ENCODE measurements at places on chromosomes 16 and 17.
A peak's percentile ranks its signal among the peaks of the same experiment; 100 is the strongest.

DNA sequence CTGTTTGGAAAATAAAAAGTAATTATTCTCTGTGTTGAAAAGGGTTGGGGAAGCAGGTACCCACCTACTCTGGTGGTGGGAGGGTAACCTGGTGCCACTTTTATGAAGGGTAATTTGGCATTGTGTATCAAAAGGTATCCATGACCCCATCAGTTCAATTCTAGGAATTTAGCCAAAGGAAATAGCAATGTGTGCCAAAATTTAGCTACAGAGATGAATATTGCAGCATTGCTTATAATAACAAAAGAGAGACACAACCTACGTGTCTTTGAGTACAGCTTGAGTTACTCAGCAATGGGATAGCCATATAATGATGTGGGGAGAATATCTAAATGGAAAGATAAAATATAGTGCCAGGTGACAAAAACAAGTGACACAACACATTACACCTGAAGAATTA, 170.7 kb downstream of the NTN1 start:
- peaks cover 2% of the 10 kb centered on the region for H3K4me1 ChIP-seq
- H3K4me3 ChIP-seq, result no peak overlapping the region
- no peaks in the 10 kb centered on the region for H3K36me3 ChIP-seq
- no peak overlapping the region for H3K27ac ChIP-seq

- no peak for DNase-seq
- H3K27me3 ChIP-seq, result no peaks in the 10 kb centered on the region
- peaks cover 28% of the 10 kb centered on the region for H3K36me3 ChIP-seq
- peaks cover 12% of the 10 kb centered on the region for H3K4me1 ChIP-seq
These were observed 9.0 kb upstream of the PHKG2 start for GRCh38 chr16:30738984-30739951.

DNA sequence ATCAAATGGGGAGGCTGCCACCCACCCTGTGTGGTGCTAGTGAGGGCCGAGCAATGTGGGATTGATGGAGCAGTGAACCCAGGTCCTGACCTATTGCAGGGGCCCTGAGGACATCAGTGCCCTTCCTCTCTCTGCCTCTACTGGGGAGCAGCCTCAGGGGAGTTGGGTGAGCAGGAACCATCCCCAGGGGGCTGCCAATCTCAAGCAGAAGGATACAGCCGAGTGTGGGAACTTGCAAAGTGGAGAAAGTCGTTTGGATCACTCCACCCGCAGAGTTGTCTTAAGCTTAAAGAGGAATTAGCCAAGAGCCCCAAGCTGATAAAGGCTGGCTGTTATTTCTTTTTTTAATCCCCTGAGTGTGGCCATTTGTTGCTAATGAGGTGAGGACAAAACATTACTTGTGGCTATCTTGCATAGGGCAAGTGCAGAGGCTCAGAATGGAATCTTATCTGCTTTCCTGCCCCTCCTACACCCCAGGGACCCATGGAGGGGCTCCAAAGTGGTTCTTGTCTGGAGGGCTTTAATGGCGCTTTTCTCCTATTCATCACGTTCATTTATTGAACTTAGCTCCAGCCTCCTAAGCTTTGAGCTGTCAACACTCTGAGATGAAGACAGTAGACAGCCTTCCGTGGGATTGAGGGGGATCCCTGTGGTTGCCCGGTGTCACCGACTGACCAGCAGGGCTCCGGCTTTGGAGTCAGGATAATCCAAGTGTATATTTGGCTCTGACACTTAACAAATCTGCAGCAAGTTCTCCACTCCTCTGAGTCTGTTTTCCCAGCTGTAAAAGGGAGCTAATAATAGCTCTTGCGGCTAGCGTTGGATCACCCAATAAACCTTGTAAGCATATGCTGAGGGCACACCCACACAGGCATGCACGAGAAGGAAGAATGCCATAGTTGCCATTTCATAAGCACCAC, 45.1 kb downstream of the MYH11 start:
- no peak overlapping the region for H3K27ac ChIP-seq
- peaks cover 15% of the 10 kb centered on the region for H3K27me3 ChIP-seq
- H3K4me1 ChIP-seq, result no peaks in the 10 kb centered on the region
- H3K36me3 ChIP-seq, result peaks cover 3% of the 10 kb centered on the region
- no peak for DNase-seq
- no peak overlapping the region for H3K4me3 ChIP-seq

DNA sequence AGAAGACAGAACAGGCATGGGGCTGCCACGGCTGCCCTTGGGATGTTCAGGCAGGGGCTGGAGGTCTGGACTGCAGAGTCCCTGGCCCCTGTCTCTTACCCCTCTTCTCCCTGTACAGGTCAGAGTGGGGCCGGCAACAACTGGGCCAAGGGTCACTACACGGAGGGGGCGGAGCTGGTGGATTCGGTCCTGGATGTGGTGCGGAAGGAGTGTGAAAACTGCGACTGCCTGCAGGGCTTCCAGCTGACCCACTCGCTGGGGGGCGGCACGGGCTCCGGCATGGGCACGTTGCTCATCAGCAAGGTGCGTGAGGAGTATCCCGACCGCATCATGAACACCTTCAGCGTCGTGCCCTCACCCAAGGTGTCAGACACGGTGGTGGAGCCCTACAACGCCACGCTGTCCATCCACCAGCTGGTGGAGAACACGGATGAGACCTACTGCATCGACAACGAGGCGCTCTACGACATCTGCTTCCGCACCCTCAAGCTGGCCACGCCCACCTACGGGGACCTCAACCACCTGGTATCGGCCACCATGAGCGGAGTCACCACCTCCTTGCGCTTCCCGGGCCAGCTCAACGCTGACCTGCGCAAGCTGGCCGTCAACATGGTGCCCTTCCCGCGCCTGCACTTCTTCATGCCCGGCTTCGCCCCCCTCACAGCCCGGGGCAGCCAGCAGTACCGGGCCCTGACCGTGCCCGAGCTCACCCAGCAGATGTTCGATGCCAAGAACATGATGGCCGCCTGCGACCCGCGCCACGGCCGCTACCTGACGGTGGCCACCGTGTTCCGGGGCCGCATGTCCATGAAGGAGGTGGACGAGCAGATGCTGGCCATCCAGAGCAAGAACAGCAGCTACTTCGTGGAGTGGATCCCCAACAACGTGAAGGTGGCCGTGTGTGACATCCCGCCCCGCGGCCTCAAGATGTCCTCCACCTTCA, 11.7 kb downstream of the TUBB3 start:
- peaks cover 6% of the 10 kb centered on the region for H3K27me3 ChIP-seq
- peaks cover 8% of the 10 kb centered on the region for H3K4me1 ChIP-seq
- H3K36me3 ChIP-seq, result peaks cover 2% of the 10 kb centered on the region
- DNase-seq, result no peak
- no peak overlapping the region for H3K27ac ChIP-seq

DNA sequence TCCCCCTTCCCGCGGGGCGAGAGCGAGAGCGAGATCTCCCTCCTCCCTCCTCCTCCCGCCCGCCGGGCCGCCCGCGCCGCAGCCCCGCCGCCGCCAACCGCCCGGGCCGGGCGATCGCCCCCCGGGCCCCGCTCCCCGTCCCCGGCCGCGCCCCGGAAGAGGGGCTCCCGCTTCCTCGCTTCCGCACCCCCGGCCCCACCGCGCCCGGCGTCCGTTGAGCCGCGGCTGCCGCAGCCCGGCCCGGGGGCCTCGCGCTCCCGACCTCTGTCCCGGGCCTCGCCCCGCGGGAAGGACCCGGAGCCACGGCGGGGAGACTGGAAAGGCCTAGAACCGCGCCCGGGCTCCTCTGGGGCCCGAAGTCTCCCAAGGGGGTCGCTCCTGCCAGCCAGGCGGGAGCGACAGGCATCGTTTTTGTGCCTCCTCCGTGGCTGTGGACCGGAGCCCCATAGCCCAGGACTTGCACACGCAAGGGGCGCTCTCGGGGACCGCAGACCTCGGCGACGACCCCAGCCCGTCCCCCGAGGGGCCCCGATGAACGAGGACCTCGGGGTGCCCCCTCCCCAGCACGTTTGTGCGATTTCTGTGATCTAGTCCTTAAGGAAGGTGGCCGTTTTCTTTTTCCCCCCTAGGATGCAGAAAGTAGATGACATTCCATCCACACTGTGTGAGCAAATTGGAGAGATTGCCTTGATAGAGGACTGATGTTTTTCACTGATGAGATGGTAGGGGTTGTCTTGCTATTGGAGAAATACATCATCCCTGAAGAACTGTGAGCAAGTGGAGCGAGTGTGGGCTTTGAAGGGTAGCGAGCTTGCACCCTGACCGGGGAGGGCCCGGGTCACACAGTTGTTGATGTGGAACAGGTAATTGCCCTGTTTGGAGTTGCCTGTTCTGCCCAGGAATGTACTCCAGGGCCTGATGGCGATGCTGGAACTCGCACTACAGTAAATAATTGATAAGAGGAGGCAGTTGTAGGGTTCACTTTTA, 611 bp downstream of the BANP start:
- peak; percentile 32 for DNase-seq
- peaks cover 4% of the 10 kb centered on the region for H3K27me3 ChIP-seq
- H3K4me1 ChIP-seq, result peaks cover 40% of the 10 kb centered on the region
- H3K36me3 ChIP-seq, result peaks cover 5% of the 10 kb centered on the region
- peak overlapping the region; percentile 97 for H3K27ac ChIP-seq

- H3K27me3 ChIP-seq, result no peaks in the 10 kb centered on the region
- no peak for DNase-seq
- no peak overlapping the region for H3K27ac ChIP-seq
- H3K4me3 ChIP-seq, result no peak overlapping the region
These were observed 98.1 kb downstream of the CDH11 start for GRCh38 chr16:65023802-65024201.

DNA sequence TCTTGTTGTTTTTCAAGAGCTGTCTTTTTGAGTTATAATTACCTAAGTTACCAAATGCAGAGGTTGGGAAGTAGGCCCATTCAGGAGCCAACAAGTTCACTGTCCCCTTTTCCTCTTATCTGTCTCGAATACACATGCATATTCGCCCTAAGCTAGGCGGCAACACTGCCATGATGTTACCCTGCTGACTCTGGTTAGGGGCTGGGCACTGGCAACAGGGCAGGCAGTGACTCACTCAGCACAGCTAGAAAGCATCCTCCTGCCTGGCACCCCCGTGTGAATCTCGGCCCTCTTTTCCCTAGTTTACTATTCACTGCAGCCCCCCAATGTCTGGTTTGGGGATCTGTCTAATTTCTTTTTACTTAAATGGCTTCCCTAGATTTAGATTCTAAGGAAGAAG, 13.8 kb downstream of the DBF4B start:
- H3K27ac ChIP-seq, result no peak overlapping the region
- peaks cover 13% of the 10 kb centered on the region for H3K36me3 ChIP-seq
- no peaks in the 10 kb centered on the region for H3K4me1 ChIP-seq
- DNase-seq, result no peak
- no peaks in the 10 kb centered on the region for H3K27me3 ChIP-seq

GRCh38 chr16:23835390-23836077, at the start of gene PRKCB:
Gene PRKCB (plus strand): TSS chr16:23835983.
- H3K4me1 ChIP-seq, result peaks cover 31% of the 10 kb centered on the region
- DNase-seq, result peak; percentile 98
- peak within 1 kb of the TSS; percentile 98 for H3K4me3 ChIP-seq

GRCh38 chr17:42347198-42347597, 41.0 kb downstream of the STAT3 start:
- H3K4me3 ChIP-seq, result no peak overlapping the region
- peaks cover 22% of the 10 kb centered on the region for H3K36me3 ChIP-seq
- H3K27me3 ChIP-seq, result no peaks in the 10 kb centered on the region
- H3K27ac ChIP-seq, result peak overlapping the region; percentile 21
- peaks cover 20% of the 10 kb centered on the region for H3K4me1 ChIP-seq

- no peak overlapping the region for H3K27ac ChIP-seq
- no peaks in the 10 kb centered on the region for H3K27me3 ChIP-seq
- no peaks in the 10 kb centered on the region for H3K36me3 ChIP-seq
- no peak for DNase-seq
- no peak overlapping the region for H3K4me3 ChIP-seq
These were observed 147.2 kb upstream of the COX10 start for GRCh38 chr17:13921841-13922776.

- no peak overlapping the region for H3K27ac ChIP-seq
- no peak overlapping the region for H3K4me3 ChIP-seq
- DNase-seq, result no peak
- no peaks in the 10 kb centered on the region for H3K27me3 ChIP-seq
These were observed 754.6 kb upstream of the EEF2KMT start for GRCh38 chr16:5852151-5852550.

- no peak overlapping the region for H3K27ac ChIP-seq
- H3K4me3 ChIP-seq, result no peak overlapping the region
- no peaks in the 10 kb centered on the region for H3K4me1 ChIP-seq
These were observed 27.7 kb downstream of the DHRS7C start for GRCh38 chr17:9763643-9764042.

DNA sequence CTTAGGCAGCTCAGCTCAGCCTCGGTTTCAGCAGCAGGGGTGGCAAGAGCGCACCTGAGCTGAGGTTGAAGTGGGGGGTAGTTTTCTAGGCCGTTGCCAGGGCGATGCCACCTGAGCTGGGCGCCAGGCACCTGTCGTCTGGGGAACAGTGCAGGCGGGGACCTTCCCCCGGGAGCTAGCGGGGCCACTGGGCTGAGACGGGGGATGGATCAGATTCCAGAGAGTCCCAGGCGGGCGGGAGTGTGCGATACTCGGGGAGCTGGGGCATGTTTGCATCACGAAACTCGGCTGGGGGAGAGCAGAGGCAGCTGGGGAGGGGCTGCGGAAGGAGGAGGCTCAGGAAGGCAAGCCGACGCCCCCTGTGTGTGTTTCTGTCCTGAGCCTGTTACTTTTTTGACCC, 477 bp upstream of the CLDN9 start:
- no peak for DNase-seq
- H3K4me3 ChIP-seq, result no peak overlapping the region
- H3K27ac ChIP-seq, result no peak overlapping the region
- no peaks in the 10 kb centered on the region for H3K36me3 ChIP-seq

DNA sequence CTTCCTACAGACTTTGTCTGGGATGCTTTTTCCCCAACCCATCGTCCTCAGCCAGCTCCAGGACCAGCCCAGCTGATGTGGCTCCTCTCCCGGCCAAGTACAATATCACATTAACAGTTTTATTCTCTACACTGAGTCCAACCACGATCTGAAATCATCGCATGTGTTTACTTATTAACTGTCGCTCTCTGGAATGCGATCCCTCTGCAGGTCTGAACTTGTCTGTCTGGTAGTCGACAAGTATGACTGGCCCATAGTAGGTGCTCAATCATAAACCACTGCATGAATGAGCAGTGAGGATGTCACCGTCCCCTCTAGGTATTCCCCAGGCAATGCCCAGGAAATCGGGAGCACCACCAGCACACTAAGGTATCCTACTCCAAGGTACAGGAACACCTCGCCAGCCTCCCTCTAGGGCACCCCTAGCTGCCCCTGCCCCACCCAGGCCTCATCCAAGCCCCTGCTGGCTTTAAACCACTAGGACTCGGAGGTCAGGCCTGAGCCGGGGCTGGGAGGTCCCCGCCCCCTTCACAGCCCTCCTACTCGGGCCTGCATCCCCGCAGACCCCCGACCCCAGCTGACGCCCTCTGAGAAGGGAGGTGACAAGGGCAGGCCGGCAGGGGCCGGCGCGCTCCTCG, 27.7 kb downstream of the RTN4RL1 start:
- no peak for DNase-seq
- H3K27me3 ChIP-seq, result peaks cover 22% of the 10 kb centered on the region
- no peak overlapping the region for H3K27ac ChIP-seq
- H3K36me3 ChIP-seq, result peaks cover 3% of the 10 kb centered on the region
- H3K4me1 ChIP-seq, result peaks cover 2% of the 10 kb centered on the region
